ENCODE measurements at places on chromosomes 11 and 22.

- no peak for DNase-seq
Measured at GRCh38 chr11:46175401-46176002, 54.2 kb upstream of the PHF21A start.

DNA sequence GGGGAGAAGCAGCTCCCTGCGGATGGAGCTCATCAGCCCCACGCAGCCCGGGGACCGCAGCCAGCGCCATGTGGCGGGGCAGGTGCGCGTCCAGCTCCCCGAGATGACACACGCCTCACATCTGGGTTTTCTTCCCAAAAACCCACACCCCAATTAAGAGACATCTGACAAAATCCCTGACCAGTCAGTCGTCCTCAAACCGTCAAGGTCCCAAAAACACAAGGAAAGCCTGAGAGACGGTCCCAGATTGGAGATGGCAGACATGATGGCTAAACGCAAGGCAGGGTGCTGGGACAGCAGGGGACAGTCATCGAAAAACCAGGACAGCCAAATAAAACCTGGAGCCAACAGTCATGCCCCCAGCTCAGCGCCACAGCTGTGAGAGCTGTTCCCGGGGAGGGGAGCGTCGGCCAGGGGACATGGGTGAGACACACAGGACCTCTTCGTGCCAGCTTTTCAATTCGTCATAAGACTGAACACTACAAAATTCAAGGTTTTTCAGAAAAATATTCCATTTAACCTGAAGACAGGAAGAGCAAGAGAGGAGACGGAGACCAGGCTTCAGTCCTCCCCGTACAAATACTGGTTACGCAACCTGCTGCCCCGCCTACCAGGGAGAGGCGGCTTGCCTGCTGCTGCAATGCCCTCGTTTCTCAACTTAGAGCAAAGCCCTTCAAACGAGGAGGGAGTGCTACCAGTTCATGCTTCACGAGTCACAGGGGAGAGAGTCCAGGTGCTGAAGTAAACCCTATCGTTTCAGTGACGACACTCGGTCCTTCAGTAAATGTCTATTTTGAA is 10.5 kb downstream of the TOLLIP start:
- DNase-seq, result no peak

- peak; percentile 63 for DNase-seq
Measured at GRCh38 chr11:121452609-121453150, at the start of gene SORL1-AS1. Gene SORL1-AS1 (minus strand): TSS chr11:121452967.

DNA sequence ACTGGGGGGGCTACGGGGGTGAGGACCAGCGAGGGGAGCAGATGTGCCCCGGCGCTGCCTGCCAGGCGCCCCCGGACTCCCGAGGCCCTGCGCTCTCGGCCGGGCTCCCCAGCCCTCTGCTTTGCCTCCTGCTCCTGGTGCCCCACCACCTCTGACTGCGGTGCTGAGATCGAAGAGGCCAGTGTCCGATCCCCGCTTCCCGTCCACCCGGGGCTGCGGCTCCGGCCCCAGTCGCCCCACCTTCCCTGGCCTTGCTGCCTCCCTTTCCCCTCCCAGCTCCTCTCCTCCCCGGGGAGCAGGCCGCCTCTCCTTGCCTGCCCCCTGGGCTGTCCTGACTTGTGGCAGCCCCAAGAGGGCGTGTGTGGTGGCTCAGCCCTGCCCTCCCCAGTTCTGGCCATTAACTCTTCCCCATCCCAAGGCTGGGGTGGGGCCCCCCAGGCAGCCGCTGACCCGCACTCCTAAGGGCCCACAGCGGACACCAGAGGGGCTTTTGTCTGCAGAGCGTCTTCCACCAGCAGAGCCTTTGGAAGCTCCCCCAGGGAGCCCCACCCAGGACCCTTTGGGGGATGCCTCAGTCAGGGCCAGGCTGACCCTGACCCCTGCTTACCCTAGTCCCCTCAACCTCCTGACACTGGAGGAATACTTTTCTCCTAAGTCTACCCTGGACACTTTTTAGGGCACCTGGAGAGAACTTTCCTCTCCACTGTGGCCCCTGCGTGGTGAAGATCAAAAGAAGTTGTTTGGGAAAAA is 16.6 kb downstream of the RTN4RL2 start:
- no peak for DNase-seq

- DNase-seq, result peak; percentile 43
Measured at GRCh38 chr22:40247976-40248375, 70.3 kb downstream of the TNRC6B start.

DNA sequence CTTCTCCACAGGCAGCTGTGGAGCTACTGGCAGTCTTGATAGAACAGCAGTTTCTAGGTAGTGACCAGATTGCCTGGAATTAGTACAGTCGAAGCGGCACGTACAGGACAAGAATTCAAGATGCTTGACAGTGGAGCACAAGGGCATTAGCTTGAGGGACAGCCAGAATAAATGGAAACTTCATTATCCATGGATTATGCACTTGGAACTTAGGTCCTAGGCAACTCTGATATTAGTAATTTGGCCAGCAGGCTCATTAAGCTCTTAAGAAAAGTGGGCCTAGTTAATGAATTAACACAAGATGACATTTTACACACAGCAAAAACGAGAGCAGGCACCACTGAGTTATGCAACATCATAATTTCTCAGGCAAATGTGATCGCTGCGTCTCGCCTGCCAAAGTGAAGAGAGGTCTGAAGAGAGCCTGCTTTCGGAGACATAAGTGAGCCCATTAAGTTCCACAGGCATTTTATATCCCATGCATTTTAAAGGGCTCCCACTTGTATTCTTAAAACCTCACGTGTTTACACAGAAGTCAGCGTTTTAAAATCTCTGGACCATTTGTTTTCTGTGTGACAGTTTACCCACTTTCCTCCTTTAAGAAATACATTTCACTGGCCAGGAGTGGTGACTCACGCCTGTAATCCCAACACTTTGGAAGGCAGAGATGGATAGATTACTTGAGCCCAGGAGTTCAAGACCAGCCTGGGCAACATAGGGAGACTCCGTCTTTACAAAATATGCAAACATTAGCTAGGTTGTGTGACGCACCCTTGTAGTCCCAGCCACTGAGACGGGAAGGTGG is 66.2 kb downstream of the COMMD9 start:
- no peak for DNase-seq

DNA sequence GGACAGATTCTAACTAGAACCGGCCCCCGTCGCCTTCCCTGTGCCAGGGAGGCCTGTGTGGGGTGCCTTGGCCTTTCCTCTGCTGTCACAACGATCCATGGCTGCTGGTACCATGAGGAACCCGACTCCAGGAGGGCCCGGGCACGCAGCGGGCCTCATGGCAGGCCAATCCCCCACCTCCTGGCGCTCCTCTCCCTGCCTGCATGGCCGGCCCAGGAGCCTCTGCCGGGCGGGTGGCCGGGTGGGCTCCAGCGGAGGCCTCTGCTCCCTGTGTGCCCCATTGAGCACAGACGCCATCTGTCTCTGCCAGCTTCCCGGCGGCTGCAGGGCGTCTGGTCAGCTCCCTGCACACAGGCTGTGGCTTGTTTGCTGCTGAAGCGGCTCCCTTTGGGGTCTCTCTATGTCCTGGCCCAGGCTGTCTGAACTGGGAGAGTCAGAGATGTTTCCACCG is 86.5 kb downstream of the MYEOV start:
- no peak for DNase-seq

- DNase-seq, result no peak
Measured at GRCh38 chr11:35005141-35005780, 88.8 kb downstream of the PDHX start.

GRCh38 chr11:73215191-73216134 is 2.6 kb upstream of the P2RY2 start:
- no peak for DNase-seq

DNA sequence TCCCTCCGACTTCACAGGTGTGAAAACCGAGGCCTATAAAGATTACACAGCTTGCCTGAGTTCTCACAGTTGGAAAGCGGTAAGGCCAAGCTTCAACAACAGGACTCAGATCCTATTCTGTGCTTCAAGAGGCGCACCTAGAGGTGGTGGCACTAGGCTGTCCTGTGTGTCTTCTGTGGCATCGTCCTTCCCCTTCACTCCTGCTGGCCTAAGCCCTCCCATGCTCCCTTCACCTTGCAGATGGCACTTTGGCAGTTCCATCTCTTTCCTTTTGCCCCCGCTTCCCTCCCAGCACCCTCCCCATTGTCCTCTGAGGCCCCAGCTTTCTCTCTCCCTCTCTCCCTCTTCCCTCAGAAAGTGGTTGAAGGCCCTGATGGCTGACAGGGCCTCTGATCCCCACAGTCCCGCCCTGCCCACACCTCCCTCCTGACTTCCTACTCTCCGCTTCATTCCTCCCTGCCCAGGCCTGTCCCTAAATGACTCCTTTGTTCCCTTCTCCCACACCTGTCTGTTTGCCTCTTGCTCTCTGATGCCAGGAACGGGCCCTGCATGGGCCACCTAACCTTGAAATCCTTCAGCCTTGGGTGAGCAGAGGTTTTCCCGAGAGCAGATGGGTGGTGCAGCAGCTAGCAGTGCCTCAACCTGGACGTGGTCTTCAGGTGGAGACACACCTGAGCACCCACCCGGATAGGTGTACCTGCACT is 5.8 kb downstream of the TRIM29 start:
- DNase-seq, result no peak

GRCh38 chr11:112173152-112173551 is 2.2 kb upstream of the BCO2 start:
- DNase-seq, result no peak

DNA sequence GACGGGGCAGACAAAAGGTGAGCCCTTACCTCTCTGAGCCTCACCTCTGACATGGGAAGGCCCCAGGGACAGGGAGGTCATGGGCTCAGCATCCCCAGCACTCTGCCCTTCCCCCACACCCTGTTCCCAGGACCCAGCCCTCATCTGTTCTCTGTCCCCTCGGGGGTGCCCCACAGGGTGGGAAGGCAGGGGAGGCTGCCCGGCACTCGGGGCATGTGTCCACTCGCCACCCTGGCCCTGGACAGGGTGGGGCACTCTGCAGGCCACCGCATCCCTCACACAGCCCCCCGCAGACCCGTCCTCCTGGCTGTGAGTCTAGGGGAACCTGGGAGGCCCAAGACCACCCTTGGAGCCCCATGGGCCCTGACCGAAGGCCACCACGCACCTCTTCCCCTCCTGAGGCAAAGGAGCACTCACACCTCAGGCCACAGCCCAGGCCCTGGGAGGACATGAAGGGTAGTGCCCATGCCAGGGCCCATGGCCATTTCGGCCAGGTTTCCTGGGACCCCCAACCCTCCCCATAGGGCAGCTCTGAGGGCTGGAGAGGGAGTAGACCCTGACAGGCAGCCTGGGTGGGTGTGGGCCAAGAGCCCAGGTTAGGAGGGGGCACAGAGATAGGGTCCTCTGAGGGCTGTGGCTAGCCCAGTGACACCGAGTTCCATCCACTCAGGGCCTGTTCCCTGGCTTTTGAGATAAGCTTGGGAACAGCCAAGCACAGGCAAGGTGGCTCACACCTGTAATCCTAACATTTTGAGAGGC is 193.1 kb downstream of the IGLL1 start:
- DNase-seq, result no peak

GRCh38 chr11:64590763-64591221 is at the start of gene SLC22A12:
Gene SLC22A12 (plus strand): TSS chr11:64591220. CDS start chr11:64591557, 337 bp downstream.
- no peak for DNase-seq

DNA sequence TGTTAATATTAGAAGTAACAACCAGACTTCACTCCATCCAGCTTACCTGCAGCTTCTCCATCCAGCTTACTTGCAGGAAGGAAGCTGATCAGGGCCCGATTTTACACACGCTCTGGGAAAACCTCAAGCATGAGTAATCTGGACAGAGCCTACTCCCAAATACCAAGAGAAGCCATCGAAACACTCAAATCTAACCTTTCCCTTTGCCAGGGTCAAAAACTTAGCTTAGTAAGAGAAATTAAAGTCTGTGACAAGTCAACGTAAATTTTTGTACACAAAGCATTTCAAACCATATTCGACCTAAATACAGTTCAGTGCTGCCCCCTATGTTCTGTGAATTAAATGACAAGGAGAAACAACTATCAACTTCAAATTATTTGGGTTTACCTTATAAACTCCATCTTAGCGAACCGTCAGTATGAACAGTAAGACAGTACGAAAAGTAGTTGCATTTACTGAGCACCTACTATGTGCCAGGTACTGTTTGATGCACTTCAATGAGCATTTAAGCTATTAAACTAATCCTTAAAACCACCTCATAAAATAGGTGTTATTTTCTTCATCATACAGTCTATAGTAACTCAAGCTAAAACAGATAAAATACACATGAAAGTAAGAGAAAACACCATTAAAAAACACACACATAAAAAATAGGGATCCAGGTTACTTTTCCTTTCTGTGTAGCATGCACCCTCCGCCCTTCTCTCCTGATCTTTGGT is 36.9 kb downstream of the ARFGAP3 start:
- no peak for DNase-seq

DNA sequence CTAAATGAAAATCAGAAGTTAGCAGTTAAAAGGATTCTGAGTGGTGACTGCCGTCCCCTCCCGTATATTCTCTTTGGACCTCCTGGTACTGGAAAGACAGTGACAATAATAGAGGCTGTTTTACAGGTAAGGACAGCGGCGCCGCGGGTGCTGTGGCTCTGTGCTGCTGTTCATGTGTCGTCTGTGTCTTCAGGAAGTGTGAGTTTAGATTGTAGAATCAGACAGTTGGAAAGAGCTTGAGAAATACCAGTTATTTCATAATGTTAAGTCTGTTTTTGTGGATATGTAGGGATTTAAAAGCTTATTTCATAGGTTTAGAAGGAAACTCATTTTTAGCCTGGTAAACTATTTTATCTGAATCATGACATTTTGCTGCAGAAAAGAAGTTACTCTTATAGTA is 27.4 kb upstream of the PANX2 start:
- no peak for DNase-seq

- peak; percentile 45 for DNase-seq
Measured at GRCh38 chr22:29470159-29470855, 9.7 kb upstream of the NEFH start.

DNA sequence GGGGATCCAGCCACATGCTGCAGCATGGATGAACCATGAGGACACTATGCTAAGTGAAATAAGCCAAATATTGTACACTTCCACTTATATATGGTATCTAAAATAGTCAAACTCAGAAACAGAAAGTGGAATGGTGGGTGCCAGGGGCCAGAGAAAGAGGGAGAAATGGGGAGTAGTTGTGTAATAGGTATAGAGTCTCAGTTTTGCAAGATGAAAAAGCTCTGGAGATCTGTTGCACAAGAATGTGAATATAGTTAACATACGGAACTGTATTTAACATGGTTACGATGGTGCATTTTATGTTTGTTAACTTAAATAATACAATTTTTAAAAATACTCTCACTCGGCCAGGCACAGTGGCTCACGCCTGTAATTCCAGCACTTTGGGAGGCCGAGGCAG is 21.2 kb downstream of the GDPD5 start:
- DNase-seq, result no peak

Measured in effector CD4-positive, alpha-beta T cell (primary cell).